Fibroblast of villous mesenchyme (primary cell): ENCODE measurements at places on chromosomes 12 and 14.

DNA sequence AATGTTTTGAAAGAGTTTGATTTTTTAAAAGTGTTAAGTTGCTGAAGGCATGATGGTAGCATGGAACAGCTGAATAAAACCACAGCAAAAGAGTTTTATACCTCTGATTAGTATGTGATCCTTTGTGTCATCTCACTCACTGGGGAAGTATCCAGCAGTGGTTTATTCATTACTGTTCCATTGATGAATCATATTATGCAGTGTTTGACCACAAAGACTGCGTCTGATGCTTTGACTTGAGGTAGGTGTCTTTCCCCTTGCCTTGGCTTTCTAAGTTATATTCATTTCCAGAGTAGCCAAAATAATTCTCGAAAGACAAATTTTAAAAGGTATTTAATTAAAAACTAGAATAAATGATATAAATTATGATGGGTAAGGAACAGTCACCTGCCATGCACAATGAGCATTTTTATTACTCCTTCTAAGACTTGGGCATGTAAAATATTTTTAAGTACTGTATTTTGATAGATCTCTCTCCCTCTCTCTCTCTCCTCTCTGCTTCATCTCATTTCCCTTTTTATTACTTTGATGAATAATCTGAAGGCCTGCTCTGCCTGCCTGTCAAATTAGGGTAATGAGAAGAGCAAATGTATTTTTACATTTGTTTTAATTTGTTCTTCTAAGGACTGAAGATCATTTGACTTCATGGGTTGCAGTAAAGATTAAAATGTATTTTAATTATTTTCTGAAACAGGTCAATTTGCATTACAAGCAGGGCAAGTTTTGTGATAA lies 164.9 kb downstream of the NAV3 start:
- DNase-seq, result peak; percentile 53

GRCh38 chr14:44108601-44109000 lies 398.5 kb downstream of the FSCB start:
- no peak for DNase-seq

- DNase-seq, result no peak
Measured at GRCh38 chr14:51535443-51536044, 116.2 kb upstream of the FRMD6 start.

GRCh38 chr14:43232261-43232660 lies 1274.8 kb downstream of the FSCB start:
- DNase-seq, result no peak
